Colonic mucosa (tissue), 4 donors: ENCODE measurements at places on chromosomes 13 and 19.

DNA sequence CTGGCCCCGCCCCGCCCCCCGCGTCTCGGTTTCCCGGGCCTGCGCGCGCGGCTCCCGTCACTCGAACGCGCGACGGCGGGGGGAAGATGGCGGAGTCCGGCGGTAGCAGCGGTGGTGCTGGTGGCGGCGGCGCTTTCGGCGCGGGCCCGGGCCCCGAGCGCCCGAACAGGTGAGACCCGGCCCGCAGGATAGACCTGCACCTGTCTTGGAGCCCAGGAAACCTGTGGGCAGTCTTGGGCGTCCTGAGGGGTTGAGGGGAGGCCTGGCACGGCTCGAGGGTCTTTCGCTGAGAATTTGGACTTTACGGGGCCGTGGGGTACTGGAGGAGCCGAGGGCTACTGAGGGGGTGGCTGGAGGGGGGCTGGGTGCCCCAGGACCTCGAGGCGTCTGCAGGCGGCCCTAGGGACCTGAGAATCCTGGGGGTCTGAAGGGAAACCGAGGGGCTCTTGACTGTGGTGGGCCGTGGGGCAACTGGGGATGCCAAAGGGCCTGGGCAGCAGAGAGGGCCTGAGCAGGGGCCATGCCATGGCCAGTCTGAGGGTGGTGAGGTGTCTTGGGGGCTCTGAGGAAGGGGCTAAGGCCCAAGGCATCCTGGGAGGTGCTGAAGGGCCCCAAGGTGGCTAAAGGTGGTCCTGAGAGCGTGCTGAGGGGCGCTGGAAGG lies at the start of gene KLHL26:
TSS of gene KLHL26 (plus strand) at position 60 of the 661 bp plus-strand sequence. CDS start at position 87, 27 bp downstream.
- no peak for DNase-seq

DNA sequence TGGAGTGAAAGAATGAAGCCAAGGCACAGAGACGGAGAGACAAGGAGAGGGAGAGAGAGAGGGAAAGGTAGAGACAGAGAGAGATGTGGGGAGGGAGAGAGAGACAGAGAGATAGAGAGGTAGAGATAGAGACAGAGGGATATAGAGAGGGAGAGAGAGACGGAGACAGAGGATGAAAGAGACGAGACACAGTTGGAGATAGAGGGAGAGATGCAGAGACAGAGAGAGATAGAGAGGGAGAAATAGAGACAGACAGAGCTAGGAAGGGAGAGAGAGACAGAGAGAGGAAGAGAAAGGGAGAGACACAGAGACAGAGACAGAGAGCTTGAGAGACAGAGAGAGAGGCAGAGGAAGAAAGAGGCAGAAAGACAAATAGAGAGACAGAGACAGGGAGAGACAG lies 4.5 kb upstream of the CSNK1G2 start:
- no peak for DNase-seq

GRCh38 chr19:33685541-33685940 lies 63.8 kb downstream of the CHST8 start:
- DNase-seq, result no peak

DNA sequence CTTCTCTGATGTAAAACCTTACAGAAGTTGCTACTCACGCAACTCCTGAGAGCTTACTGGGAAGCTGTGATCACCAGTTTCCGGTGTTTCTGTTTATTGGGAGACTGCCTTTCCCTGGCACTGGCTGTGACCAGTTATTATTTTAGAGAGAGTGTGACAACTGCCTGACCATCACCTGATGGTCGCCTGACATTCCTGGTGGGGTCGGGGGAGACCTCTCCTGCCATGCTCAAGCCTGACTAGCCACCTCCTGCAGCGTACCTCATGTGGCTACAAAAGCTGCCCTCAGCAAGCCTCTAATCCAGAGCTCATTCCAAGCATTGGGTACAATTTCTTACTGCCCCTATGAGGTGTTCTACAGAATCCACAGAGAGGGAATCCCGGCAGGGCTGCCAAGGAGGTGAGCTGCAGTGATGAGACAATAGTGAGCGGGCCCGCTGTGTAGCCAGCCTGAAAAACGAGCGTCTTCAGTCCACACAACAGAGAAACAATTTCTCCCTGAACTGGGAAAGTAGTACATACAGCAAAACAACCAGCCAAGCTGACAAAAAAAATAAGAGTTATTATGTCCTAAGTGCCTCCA lies 28.7 kb downstream of the GJA3 start:
- no peak for DNase-seq

- DNase-seq, result no peak
Observed at GRCh38 chr13:37274569-37275497, 169.4 kb upstream of the CSNK1A1L start.

DNA sequence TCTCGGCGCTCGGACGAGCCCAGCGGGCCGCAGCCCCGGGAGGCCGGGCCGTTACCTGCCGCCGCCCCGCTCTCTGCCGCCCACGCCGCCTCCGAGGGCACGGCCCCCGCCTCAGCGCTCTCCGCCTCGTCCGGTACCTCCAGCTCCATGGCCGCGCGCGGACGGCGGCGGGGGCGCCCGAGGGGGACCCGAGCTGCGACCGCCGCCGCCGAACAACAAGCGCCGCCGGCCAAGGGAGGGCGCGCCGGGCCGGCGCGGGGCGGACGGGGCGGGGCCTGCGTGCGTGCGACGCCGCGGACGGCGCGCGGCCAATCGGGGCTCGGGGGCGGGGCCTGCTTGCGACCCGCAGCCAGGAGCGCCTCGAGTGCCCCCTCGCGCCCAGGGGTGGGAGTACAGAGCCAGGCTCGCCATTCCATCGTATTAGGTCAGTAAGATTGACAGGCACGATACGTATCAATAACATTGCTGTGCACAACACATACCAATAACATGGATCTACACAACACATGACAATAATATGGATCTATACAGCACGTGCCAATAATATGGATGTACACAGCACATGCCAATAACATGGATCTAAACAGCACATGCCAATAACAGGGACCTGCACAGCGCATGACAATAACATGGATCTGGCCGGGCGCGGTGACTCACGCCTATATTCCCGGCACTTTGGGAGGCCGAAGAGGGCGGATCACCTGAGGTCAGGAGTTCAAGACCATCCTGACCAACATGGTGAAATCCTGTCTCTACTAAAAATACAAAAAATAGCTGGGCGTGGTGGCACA lies at the start of gene PIP5K1C:
TSS of gene PIP5K1C (minus strand) at position 227 of the 791 bp plus-strand sequence. CDS start at position 149, 78 bp downstream.
- DNase-seq, result peak; percentile 94

DNA sequence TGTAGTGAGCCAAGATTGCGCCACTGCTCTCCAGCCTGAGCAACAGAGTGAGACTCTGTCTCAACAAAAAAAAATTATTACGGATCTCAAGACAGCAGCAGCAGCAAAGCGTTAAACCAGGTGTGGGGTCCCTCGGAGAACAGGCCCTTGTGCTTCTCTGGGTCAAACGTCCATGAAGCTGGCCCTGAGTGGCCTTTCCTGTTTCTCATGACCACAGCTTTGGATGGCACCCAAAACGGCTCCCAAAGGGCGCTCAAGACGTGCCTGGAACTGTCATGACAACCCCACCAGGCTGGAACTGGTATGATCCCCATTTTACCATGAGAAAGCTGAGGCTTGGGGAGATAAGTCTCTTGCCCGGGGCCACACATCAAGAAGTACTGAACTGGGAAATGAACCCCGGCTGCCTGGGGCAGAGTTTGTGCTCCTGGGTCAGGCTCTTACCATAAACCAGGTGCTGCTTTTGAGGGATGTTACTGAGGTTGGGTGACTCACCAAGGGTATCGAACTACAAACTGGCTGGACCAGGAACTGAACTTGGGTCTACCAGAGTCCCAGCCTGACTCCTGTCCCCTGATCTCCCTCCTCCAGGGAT lies 11.6 kb upstream of the SAMD1 start:
- DNase-seq, result no peak

- no peak for DNase-seq
Observed at GRCh38 chr19:518598-519231, 11.4 kb downstream of the TPGS1 start.

DNA sequence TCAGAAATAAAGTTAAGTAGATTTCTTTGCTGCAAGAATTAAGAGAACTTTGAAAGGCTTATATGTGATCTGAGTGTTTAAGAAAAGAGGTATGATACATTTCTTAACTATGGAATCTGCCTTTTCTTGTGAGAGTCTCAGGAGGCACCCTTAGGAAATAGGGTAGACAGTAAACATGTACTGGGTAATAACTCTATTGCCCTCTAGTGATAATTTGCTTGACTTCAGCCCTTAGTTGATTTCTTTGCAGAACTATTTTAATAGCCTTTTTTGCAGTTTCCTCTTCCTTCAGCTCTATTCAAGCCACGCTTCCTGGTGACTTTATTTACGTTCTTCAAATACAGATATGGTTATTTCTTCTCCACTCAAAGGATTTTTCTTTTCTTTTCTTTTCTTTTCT lies 37.0 kb upstream of the CCNA1 start:
- DNase-seq, result no peak

- no peak for DNase-seq
Observed at GRCh38 chr13:113397608-113398425, 33.9 kb upstream of the GRTP1 start.

DNA sequence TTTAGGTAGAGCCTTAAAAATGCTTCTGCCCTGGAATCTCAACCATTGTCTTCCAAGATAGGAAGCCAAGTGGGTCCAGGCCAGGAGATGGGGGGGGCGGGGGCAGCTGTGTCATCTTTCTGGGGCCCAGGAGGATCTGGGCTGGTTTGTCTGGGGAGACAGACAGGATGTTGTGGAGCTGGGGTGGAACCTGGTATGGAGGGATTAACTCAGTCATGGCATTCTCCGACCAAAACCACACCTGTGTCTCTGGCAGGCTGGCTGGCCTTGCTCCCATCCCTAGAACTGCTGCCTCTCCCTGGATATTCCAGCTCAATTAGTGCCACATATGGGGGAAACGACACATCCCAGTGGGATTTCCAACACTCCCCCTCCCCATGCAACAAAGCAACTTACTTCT lies 2.7 kb upstream of the MAP2K7 start:
- no peak for DNase-seq

- no peak for DNase-seq
Observed at GRCh38 chr13:21850013-21851006, 179.4 kb downstream of the FGF9 start.

GRCh38 chr13:44662515-44662914 lies 86.4 kb upstream of the TSC22D1 start:
- DNase-seq, result no peak

DNA sequence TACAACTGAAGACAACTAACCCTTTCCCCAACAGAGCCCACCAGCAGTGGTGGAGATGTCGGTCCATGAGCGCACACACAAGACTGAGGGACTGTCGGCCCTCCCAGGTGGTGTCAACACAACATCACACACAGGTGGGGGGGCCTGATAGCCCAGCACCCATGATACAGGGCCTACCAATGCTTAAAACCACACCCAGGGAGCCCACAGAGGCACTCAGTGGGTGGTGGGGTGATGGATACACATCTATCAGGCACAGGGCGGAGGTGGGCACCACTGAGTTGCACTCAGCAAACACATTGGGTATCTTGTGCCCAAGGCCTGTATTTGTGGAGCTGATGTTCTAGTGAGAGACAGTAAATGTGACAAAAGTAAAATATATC lies 7.0 kb upstream of the ZFP36 start:
- DNase-seq, result no peak

- peak; percentile 83 for DNase-seq
Observed at GRCh38 chr19:7926021-7926726, at the start of gene CTXN1. Gene CTXN1 (minus strand): TSS chr19:7926135. CDS start chr19:7925538, 597 bp downstream.

GRCh38 chr13:49319551-49319950 lies 71.8 kb downstream of the CDADC1 start:
- no peak for DNase-seq

- DNase-seq, result no peak
Observed at GRCh38 chr13:31649766-31650165, 89.6 kb upstream of the RXFP2 start.

DNA sequence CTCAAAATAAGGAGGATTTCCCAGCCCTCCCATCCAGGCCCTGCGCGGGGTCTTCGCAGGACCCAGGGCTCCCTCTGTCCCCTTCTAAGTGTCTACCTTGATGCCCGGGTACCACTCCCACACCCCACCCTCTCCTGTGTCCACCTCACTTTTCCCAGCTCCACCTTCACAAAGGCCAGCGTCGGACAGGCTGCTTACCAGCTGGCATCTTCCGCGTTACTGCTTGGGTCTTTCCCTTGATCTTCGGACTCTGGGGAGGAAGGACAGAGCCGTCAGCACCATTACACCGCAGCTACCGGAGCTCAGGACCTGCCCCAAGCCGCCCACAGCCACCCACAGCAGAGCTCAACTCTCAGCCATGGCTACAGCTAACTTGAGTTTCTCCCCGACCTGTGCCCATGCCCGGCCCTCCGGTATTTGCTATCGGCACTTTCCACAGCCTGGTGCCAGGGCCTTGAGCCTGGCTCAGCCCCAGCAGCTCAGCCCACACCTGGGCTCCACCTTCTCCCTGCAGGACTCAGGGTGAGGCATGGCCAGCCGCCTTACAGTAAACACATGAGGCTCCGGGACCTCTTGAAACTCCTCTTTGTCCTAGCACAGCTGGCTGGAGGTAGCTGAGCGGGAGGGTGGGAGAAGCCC lies 3.8 kb downstream of the C13orf46 start:
- peak; percentile 70 for DNase-seq

DNA sequence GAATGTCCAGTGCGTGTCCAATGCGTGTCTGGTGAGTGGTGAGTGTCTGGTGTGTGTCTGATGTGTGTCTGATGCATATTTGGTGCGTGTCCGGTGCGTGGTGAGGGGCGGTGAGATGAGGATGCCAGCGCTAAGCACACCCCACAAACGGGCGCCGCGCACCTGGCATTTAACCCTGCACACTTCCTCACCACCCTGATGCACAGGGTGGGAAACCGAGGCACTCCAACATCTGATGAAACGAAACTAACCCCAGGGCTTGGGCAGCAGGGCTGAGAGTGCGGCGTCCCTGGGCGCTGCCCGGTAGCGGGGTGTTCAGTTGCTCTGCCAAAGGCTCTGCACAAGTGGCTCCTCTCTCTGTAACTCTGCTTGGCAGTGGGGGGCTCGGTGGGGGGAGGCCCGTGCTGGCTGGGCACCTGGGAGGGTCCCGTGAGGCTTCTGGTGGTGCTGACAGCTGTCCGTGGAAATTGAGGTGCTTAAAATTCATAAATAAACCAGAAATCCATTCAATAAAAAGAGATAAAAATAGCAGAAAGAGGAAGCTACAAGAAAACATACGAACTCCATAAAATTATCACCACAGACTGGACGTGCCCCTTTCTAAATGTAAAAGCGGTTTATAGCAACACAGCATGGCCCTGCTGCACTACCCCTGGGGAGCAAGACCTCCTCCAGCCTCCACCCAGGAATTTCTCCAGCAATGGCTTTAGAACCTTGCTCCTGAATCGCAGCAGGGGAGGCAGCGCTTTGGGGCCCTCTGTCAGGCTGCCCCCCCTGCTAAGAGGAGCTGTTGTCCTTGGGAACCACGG lies 76.0 kb downstream of the RASA3 start:
- no peak for DNase-seq

- DNase-seq, result no peak
Observed at GRCh38 chr13:95360464-95361097, 59.3 kb upstream of the ABCC4 start.

DNA sequence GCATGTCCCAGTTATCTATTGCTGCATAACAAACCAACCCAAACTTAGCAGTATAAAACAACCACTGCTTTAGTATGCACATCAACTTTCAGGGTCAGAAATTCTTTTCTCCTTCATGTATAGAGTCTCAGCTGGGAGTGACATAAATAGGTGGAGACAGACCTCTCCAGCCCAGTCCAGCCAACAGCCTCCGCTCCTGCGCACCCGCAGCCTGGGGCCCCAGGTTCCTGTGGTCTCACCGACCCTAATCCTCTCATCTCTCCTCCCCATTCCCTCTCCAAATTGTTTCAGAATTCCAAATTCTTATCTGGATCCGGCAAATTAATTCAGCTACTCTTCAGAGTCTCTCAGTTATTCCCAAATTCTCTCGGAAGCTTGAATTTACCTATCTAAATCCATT lies 522 bp upstream of the ATP12A start:
- DNase-seq, result no peak

GRCh38 chr13:39119422-39119821 lies 81.2 kb downstream of the NHLRC3 start:
- no peak for DNase-seq
